Neural progenitor cell (in vitro differentiated cells): ENCODE measurements at places on chromosomes 3 and 15.
A peak's percentile ranks its signal among the peaks of the same experiment; 100 is the strongest.

- DNase-seq = peak; percentile 11
Measured at GRCh38 chr15:59257140-59257539, 50.5 kb downstream of the LDHAL6B start.

GRCh38 chr15:48470096-48470495 is 138.9 kb downstream of the DUT start:
- no peak for DNase-seq

GRCh38 chr3:94716326-94717018 is 653.6 kb downstream of the NSUN3 start:
- DNase-seq = no peak

DNA sequence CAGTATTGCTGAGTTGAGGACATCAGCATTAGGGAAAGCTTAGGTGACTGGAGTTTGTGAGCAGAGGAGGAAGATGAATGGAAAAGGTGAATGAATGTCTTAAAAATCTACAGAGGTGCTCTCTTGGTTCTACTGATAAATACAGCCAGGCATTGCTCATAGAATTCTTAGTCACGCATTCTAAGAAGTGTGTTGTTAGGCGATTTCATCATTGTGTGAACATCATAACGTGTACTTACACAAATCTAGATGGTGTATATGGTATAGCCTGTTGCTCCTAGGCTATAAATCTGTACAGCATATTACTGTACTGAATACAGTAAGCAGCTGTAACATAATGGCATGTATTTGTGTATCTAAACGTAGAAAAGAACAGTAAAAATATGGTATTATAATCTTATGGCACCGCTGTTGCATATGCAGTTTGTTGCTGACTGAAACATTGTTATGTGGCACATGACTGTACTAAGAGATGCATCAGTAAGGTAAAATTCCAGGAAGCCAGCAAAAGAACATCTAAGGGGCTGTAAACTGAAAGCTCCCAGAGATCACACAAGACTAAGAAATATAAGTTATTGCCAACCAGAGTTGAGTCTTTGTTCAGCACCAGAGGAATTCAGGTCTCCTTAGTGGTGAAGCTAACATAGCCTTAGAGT is 42.9 kb upstream of the ASB14 start:
- DNase-seq = no peak

GRCh38 chr3:182692695-182693094 is 100.6 kb upstream of the ATP11B start:
- no peak for DNase-seq

GRCh38 chr15:23854912-23855659 is 168.0 kb upstream of the NDN start:
- DNase-seq = no peak

DNA sequence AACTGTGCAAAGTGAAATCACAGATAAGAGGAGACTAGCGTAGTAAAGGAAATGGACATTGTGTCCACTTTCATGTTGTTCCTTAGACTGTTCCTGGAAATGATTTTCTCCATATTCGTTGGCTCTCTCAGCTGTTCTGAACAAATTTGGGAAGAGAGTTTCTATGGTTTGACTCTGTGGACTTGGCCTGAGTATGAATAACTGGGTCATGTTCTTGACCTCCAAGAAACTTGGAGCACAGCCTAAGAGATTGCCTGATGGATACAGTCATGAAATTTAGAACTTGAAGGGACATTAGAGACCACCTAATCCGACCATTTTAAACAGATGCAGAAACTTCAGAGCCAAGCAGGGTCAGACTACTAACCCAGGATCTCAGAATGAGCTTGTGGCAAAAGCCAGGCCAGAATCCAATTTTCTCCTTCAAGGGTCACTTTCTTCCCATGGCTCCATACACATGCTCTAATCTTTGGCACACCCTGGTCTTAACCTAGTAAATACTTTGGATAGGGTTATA is 430.4 kb downstream of the RBMS3 start:
- peak; percentile 20 for DNase-seq

DNA sequence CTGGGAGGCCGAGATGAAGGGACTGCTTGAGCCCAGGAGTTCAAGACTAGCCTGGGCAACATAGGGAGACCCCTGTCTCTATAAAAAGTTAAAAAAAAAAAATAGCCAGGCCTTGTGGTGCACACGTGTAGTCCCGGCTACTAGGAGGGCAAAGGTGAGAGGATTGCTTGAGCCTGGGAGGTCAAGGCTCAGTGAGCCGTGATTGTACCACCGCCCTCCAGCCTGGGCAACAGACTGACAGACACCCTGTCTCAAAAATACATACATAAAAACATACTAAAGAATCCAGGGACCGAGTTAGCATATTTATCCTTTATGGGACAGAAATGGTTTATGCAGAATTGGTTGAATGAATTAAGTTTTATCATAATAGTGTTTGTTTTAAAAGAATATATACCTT is 13.7 kb downstream of the SIAH2 start:
- DNase-seq = no peak

DNA sequence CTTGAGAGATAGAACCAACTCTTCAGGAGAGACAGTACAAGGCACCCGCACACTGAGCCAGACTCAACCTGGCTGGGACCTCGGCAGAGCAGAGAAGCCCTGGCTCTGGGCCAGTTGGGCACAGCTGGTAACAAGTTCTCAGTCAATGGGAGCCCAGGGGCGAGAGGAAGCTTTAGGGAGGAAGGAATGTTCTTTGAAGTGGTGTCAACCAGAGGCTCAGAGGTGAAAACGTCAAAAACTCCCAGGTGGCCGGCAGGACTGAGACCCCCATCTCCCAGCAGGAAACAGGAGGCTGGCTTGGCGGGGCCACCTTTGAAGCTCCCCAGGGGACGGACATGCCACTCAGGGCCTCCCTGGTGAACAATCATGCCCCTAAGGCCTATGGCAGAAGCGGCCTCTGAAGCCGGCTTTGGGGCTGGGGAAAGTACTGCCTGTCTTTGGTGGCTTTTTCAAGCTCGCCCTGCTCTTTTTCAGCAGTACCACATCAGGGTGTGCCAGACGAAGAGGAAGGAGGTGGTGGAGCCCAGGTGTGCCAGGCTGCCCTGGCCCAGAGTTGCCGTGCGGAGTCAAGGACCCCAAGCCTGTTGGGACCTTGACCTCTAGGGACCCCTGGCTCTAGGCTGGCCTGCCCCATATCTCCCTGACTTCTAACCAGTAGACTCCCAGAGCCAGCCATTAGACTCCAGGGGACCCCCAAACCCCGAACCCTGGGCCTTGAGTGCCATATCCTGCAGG is 16.7 kb upstream of the TBC1D21 start:
- DNase-seq = no peak
